ENCODE measurements at places on chromosomes 4 and X.
A peak's percentile ranks its signal among the peaks of the same experiment; 100 is the strongest.

GRCh38 chrX:127138218-127138617 is 318.7 kb downstream of the PRR32 start:
- DNase-seq: no peak

DNA sequence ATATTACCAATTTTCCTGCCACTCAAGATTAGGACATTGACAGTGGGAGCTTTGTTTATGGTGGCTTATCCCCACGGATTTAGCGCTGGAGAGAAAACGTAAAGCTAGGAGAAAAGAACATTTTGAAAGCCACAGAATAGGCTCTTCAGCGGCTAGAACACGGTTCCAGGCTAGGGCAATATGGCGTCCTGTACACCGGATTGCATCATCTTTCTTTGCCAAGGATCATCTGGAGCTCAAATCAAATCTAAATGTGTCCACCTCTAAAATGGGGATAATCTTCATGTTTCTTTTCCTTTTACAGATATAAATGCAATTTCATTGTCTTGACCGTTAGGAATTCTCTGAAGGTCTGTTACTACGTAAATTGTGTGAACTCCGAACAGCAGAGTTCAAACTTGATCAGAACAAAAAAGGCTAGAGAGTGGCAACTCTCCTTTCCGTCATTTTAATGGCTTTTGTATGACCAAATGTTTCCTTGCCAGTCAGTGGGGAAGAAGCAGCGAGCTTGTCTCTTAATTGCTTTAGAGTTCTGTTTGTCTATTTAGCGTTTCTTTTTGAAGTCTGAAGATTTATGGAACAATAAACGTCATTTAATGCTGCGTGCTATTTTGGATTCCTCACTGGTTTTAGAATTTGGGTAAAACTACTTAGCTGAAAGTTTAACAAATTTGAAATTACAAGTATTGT is 2.6 kb upstream of the WWC2 start:
- no peak for DNase-seq

- no peak for DNase-seq
These were observed 146.2 kb downstream of the KCNIP4 start for GRCh38 chr4:21802406-21802805.

- DNase-seq: no peak
These were observed 697 bp downstream of the SRPK3 start for GRCh38 chrX:153781428-153782047.

- DNase-seq: no peak
These were observed 175.7 kb upstream of the BCOR start for GRCh38 chrX:40273356-40274050.

DNA sequence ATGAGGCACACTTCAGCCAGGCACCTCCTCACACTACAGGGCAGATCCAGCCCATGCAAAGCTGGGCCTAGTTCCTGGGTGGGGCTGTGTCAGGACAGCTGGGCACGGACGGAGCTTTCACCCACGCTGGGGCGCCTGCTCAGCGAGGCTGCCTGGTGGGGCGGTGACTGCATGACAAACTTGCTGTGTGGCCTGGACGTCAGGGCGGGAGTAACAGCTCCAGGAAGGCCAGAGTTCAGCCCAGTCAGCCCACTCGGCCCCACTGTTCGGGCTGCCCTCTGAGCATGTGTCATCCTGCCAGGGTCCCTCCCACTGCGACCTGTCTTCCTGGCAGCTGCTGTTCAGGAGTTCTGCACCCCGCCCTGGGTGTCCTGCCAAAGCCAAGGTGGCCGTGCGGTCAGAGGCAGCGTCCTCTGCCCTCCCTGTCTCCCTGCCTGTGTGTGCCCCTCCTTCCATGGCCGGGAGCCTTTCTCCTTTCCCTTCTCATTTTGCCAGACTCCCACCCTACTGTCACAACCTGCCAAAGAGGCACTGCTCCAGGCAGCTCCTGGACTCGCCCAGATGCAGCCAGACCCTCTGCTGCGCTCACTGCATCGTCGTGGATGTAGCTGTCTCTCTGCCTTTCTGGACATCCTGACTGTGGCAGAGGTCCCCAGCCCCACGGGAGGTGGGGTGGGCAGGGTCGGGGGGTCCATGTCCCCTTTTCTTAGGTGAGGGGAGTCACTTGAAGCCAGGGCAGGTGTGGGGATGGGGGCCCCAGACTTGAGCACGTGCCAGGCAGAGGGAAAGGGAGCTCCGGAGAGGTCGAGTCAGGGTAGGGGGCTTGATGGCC is 33.0 kb upstream of the KIAA0232 start:
- no peak for DNase-seq

DNA sequence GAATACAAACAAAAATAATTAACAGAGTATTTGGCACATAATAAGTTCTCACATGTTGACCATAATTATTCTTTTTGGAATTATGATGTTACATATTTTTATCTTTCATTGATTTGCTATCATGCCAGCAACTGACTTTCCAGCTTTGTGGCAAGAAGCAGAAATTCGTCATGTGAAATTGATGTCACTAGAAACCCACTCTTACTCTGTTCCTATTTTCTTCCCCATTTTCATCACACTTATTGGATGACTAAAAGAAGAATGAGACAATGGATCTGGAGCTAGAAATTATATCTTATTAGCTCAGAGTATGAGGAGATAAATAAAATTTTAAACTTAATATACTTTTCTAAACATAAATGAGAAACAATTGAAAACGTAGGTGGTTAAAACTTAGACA is 31.9 kb downstream of the EGF start:
- DNase-seq: no peak

- DNase-seq: no peak
These were observed 2.0 kb downstream of the RAPGEF2 start for GRCh38 chr4:159104694-159105414.

DNA sequence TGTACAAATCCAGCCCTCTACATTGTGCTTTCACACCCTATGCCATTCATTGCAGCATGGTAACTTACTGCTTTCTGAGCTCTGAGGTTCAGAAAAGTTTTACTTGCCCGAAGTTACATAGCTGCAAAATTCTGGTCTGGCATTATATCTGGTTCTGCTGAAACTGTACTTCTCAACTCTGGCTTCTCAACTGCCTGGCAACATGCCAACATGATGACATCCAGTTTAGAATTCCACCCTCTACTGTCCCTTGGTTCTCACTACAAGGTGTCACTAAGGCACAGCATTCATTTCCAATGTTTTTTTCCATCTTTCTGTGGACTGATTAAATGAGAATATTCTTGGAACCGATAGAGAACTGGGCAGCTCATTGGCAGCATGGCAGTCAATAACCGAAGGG is 242.9 kb upstream of the PRPS2 start:
- no peak for DNase-seq

GRCh38 chrX:148609515-148610327 is 109.3 kb downstream of the AFF2 start:
- DNase-seq: no peak

- DNase-seq: no peak
These were observed 10.8 kb downstream of the SLC10A7 start for GRCh38 chr4:146510942-146511341.

GRCh38 chr4:185865901-185866328 is 53.9 kb upstream of the SORBS2 start:
- DNase-seq: no peak

GRCh38 chr4:177582992-177583391 is 140.8 kb upstream of the AGA start:
- DNase-seq: no peak

DNA sequence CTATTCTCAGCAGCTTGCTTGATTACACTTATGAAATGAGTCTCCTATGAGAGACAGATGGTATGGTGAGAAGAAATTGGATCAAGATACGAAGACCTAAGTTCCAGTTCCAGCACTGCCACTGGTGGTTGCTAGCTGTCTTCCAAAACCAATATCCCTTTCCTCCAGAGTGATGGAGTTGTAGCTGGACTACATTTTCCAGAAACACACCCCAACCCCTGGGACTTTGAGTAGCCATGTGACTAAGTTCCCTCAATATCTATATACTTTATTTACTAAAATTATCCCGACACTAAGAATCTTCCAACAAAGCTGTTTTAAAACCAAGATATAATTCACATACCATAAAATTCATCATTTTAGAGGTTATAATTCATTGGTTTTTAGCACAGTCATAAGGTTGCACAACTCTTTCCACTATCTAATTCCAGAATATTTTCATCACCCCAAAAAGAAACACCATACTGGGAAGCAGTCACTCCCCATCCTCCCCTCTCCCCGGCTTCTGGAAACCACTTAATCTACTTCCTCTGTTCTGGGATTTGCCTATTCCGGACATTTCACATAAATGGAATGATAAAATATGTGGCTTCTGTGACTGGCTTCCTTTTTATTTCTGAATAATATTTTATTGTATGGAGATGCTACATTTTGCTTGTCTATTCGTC is 118.0 kb downstream of the MANBA start:
- no peak for DNase-seq

- no peak for DNase-seq
These were observed 1.8 kb downstream of the TLL1 start for GRCh38 chr4:165874791-165875371.

- no peak for DNase-seq
These were observed 1249.4 kb downstream of the ADGRL3 start for GRCh38 chr4:62449538-62449937.

GRCh38 chr4:45188501-45188900 is 462.1 kb upstream of the GNPDA2 start:
- DNase-seq: no peak

DNA sequence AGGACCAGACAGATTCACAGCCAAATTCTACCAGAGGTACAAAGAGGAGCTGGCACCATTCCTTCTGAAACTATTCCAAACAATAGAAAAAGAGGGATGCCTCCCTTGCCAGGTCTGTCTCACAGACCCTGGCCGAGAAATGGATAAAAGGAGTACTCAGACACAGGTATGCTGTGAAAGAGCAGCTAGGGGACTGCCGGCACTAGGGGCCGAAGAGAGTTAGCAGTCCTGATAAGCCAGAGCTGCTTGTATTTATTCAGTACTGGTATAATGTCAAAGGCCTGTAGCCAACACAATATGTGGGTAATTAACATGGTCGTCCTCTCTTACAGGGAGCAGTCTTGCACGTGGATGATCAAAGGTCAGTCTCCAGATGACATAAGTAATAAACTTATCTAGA is 1042.1 kb upstream of the LCORL start:
- no peak for DNase-seq

GRCh38 chrX:150200820-150201287 is 162.3 kb upstream of the MAMLD1 start:
- peak; percentile 69 for DNase-seq

DNA sequence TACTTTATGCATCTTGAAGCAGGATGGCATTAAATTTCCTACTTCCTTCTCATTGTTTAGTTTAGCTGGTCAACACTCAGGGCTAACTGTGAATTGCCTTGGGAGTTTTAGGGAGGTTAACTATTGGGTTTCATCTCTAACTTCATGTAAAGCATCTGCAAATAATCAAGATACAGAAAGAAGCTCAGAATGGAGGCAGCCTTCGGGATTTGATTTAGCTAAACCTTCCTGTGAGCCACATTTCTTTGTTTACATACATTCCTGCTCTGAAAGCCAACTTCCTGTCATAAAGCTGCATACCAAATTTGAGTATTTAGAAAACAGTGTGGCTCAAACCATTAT is 131.7 kb upstream of the PCDH18 start:
- DNase-seq: no peak

DNA sequence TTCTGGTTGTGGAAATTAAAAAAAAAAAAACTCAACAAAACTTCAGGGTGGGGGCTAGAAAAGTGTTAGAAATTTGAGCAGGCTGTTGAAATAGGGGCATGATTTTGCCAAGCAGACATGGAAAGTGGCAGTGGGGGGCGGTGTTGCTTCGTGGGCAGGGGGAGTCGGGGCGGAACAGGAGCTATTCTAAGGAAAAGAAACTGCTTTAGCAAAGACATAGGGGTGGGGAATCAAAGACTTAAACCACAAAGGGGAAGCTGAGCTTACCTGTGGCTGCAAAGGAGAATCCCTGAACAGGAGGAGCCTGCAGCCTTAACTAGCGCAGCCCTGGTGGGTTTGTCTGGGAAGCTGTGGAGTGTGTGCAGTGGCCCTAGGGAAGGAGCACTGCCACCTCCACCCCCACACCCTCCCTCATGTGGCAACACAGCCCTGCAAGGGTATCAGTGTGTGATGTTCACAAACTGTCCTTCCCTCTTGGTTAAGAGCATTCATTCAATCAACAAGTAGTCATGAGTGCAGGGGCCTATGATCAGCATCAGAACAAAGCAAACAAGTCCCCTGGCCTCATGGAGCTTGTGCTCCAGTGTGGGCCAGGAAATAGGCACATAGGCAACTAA is 20.5 kb downstream of the SEL1L3 start:
- DNase-seq: no peak

DNA sequence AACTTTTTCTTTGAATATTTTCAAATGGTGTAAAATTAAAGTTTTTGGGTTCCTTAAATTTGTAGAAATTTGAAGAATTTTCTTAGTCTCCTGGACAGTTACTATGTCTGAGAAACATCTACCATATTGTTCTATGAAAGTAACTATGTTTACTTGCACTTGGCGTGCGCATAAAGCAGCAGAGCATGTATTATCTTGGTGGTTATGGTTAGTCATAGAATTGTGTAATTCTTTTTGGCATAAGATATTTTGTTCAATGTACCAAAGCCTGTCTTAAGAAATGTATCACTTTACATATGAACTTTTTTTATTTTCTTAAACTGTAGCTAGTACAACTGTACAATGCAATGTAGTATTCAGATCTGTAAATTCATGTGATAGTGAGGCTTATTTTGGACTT is 49.2 kb downstream of the CDS1 start:
- no peak for DNase-seq

DNA sequence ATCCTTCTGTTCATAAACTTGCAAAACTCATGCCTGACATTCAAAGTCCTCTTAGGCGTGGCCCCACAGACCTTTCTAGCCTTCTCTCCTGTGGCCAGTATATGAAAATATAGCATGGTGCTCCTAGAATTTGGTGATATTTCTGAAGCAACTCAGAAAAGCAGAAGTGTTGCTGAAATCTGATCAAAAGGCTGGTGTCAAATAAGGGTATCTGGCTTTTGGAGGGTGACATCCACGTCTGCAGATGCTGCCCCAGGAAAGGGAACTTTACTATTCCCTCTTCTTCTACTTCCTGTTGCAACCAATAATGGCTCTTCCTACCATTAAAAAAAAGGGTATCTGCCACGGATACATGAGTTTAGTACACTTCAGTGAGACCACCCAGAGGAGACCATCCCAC is 83.9 kb upstream of the RPS6KA3 start:
- DNase-seq: no peak

Data from DND-41 (cell line).